ENCODE measurements at places on chromosomes 12 and 14.

- DNase-seq: no peak
Measured at GRCh38 chr12:112386726-112387125, 4.5 kb upstream of the HECTD4 start.

DNA sequence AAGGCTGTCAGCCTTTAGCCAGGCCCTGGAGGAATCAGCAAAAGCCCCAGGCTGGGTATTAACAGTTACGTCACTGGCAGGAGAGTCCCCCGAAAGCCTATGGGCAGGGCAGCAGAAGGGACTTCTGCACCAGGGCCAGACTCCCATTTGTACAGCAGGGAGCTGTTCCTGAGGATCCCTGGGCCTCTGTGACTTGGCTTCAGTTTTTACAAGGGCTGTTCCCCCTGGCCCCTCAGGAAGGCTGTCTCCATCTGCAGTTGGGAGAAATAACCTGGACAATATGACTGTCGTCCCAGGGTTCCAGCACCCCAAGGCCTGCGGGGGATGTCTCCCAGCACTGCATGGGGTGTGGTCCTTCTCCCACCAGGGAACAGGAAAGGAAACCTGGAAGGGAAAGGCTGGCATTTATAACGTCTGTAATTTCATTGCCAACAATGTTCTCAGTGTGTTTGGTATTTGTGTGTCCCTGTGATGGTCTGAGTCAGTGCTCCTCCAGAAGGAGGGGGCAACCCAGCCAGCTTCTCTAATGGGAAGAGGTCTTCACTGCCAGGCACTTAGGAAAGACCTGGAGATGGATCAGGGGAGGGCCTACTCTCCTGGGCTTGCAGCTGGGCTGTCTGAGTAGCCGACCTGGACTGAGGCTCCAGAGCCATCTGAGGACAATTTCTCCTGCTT lies 42.4 kb downstream of the ERH start:
- DNase-seq: no peak

DNA sequence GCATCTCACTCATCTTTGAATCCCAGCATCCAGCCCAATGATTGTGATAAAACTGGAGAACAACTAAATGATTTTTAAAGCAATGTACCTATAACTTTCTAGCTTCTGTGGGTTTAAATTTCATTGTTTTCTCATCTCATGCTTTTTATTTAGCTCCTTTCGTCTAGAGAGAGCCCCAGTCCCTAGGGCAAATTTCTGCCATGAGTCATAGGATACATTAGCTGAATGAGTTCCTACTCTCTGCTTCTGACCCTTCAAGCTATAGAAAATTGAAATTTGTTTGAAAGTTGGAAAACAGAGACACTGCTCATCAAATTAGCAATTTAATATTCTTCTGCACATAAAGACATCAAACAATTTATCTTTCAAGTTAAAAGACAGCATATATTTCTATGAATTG lies 113.9 kb downstream of the KIF21A start:
- DNase-seq: no peak

DNA sequence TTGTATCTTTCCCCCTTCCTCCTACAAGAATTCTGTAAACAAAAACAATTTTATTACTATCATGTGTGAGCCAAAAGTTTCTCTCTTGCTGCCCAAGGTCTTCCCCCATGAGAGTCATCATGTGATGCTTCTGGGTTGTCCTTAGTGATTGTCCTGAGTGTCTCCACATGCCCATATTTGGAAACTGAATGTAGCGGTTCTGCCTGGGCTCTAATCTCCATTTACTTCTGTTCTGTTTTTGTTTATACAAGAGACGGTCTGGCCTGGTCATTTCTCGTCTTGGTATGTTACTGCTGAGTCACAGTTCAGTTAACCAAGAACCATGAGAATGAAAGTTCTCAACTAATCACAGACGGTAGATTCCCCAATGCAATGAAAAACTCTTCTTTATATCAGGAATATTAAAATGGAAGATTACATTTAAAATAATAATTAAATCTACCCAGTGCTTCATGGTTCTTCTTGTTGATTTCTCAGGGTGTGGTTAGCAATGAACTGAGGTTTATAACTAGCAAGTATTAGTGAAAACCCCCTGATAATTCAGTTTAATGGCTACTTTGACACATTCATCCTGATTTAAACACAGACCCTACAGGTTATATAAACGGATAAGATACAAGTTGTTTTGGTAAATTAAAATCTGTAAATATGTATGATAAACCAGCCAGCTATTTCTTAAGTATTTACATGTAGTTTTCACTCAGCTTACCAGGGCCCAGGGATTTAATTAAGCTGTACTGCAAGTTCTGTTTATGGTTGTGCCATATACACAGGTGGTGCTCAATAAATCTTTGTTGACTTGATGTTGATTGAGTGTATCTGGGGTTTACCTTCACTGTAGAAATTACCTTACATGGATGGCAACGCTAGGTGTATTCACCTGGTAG lies 81.1 kb downstream of the PELI2 start:
- DNase-seq: no peak

GRCh38 chr12:118375348-118375747 lies 1.0 kb upstream of the SUDS3 start:
- DNase-seq: no peak

GRCh38 chr12:52769946-52770345 lies 7.2 kb downstream of the KRT76 start:
- DNase-seq: no peak

- no peak for DNase-seq
Measured at GRCh38 chr14:72742838-72743195, 151.1 kb downstream of the DPF3 start.

Measured in posterior cingulate gyrus (tissue), 11 donors.